ENCODE measurements at places on chromosomes 5 and 9.

DNA sequence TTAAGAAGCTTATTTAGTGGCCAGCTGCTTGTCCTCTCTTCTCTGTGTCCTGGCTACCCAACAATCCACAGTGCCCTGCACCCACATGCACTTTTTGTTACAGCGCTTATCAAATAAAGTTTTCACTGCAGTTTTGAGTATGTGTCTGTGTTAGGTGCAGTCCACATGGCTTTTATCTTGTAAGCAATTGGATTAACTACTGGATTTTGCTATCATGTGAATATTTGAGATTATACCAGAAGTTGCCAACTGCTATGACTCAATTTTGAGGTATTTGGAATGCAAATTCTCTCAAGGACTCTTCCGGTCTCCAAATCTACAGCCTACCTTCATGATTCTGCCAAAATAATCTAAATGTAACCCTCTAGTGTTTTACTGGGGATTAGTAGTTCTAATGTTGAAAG is 690.2 kb downstream of the NR2F1-AS1 start:
- no peak for DNase-seq

GRCh38 chr9:32706725-32707100 is 71.2 kb upstream of the TAF1L start:
- DNase-seq, result no peak

GRCh38 chr5:58439094-58439644 is 20.7 kb downstream of the PLK2 start:
- DNase-seq, result no peak

DNA sequence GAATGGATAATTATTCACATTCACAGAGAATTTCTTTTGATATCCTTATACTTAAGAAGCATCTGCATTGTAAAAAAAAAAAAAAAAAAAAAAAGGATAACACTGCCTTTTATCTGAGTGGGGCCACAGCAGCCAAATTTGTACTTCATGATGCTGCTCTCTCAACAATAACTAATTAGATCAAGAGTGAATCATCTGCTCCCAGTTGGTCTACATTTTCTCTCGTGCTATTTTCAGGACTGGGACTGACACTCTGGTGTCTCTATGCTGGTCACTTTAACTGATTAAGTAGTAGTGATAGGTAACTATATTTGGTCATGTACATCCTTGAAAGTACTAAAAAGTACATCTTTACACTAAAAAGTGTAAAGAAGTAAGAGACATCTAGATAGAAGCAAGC is 90.1 kb downstream of the RFX3 start:
- DNase-seq, result no peak

DNA sequence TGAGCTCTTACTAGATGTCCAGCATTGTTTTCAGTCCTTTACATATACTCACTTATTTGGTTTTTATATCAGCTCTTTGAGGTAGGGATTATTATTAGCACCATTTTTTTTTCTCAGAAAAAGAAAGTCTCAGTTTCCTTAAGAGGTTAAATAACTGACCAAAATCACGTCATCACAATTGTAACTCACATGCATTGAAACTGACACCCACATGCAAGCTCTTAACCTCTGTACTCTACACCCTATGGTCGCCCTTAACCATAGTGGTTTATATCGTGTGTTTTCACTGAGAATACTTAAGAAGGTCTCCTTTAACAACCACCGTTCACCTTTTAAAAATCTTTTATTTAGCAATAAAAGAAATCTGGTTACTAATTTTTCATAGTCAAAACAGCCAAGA is 61.0 kb downstream of the PRDM6 start:
- no peak for DNase-seq

DNA sequence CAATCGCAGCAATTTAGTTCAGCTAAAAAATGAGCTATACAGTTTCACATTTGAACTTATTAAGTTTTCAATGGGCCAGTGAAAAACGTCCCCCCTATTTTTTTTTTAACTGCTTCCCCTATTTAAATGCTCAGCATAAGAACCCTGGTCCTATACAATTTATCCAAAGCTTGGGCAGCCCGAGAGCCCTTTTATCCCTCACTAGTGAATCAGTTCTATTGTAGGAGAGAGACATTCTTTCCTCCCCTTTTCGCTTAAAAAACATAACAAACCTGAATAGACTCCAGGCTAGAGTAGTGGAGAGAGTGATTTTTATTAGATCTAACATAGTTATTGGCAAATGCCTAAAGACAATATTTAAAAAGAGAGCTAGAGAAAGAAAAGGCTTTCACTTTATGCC is 1.4 kb downstream of the LIX1 start:
- no peak for DNase-seq

DNA sequence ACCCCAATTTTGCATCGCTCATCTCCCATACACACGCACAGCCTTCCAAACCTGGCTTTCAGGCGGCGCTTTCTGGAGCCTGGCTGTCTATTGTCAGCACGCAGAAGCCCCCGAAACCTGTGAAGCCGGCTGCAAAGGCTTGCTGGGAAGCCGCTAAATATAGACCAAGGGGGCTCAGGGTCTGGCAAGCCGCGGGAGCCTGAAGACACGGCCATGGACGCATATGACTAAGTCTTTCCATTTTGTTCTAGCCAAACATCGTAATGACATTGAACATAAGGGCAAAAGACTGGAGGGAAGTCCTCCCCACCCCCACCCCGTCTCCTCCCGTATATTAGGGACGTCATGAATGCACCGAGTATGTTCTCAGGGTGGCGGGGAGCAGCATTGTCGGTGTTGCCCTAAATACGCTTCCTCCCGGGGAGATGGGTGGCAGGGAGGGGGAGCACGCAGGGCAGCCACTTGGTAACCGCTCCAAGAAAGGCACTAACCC is 1.1 kb downstream of the CTNND2 start:
- no peak for DNase-seq

- no peak for DNase-seq
Observed at GRCh38 chr5:138725153-138725817, 27.9 kb upstream of the CTNNA1 start.

DNA sequence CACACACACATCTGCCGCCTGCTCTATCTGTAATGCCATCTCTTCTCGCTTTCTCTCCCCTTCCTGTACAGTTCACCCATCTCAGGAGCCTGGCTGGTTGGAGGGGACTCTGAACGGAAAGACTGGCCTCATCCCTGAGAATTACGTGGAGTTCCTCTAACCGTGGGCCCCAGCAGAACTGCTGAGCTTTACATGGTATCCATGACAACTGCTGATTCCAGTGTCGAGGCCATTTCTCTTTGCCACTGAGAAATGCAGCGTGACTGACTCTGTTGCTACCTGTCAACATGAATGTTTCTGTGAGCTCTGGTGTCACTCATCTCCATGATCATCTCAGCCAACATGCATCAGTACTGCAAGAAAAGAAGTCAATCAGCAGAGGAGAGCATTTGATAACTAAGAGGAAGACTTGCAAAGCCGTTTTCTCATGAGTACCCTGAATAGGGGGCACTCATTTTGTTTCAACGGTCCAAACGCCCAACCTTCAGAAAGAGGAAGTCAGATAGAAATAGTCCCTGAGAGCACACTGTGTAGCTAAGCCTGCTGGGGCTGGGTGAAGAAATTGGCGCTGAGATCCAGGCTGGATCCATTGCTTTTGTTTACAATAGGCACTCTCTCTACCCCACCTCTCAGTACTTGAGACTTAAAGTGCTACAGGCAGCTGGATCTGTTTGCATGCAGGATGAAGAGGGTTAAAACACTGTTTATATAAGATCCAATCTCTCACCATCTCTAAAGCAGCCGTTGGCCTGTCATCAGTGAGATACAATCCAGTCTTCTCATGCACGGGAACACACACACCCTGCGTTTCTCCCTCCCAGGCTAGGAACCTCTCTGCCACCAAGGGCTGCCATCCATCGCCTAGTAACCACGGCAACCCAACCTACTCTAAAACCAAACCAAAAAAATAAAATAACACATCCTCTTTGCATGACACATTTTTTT is 180.9 kb downstream of the NR3C1 start:
- peak; percentile 13 for DNase-seq

- peak; percentile 81 for DNase-seq
Observed at GRCh38 chr5:179550511-179551342, at the start of gene RUFY1. Gene RUFY1 (plus strand): TSS chr5:179550554. CDS start chr5:179550570, 16 bp downstream.

DNA sequence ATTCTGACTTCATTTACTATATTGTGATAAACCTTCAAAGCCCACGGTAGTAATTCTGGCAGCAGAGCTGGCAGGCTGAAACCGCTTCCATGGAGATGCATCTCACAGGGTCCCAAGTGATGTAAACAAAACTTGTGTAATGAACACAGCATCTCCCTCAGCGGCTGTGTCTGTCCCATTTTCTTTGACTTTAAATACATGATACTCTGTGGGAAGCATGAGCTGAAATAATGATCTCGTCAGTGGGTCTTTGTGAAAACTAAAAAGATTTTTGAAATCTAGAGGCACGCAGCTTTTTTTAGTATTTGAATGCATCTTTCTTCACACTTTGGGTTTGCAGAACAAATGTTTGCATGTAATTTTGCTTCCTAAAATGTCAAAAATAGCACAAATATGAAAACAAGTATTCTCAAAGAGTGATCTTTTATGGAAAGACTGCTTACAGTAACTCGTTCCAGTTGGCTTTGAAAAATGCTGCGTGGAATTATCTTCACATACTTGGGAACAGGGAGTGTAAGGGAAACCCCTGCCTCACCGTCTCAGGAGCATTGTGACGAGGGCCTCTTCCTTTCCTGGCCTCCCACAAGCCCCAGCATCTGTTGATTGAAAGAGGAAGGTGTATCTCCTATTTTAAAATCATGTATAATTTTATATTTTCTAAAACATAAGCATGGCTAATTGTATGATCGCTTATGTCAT is 18.1 kb upstream of the LPCAT1 start:
- DNase-seq, result no peak

GRCh38 chr9:127898433-127899127 is 823 bp downstream of the ST6GALNAC6 start:
- no peak for DNase-seq

- DNase-seq, result no peak
Observed at GRCh38 chr5:60162441-60162840, 268.9 kb upstream of the PDE4D start.

GRCh38 chr9:84953797-84954705 is 284.5 kb downstream of the NTRK2 start:
- DNase-seq, result no peak

DNA sequence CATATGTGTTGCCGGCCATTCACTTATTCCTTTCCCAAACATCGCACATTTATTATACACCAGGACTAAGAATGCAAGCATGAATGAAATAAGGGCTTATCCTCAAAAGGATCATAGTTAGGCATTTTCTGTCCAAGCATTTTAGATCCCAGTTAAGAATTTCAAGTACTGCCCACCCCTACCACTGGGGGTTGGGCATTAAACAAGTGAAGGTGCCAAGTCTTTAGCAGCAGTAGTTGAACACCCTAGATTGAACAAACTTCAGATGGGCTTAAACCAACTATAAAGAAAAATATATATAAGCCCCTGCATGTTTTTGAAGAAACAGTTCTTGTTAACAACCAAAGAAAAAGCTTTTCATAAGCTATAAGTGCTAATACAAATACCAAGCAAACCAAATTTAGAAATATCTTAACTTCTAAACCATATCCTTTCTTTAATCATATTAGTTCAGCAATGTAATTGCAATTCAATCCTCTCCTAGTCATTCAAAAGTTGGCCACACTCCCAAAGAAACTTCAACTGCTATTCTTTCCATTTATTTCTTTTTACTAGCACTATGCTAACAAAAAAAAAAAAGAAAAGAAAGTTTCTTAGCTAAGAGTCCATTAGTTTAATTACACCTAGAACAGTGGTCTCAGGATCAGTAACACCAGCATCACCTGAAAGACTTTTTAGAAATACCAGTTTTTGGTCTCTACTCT is 149.8 kb downstream of the MLLT3 start:
- DNase-seq, result no peak

GRCh38 chr9:126125577-126125976 is 201.1 kb upstream of the MVB12B start:
- DNase-seq, result no peak

- DNase-seq, result no peak
Observed at GRCh38 chr9:111150181-111150580, 111.9 kb upstream of the LPAR1 start.

DNA sequence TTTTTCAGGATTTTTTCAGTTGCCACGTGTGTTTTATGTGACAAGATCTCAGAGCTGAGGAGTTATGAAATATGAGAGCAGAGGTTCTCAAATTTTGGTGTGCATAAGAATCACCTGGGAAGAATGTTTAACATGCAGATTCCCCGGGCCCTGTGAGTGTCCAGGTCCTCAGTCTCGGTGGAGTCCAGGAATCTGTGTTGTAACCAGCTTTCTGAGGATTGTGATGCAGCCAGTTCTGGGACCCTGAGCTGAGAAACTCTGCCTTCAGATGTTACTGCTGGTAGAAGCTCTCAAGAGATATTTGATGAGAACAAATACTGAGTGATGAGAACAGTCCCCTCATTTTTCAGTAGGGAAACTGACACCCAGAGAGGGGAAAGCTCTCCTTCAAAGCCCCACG is 102.8 kb upstream of the SAP30L start:
- DNase-seq, result no peak

- no peak for DNase-seq
Observed at GRCh38 chr9:127660886-127661741, 45.7 kb upstream of the CFAP157 start.

DNA sequence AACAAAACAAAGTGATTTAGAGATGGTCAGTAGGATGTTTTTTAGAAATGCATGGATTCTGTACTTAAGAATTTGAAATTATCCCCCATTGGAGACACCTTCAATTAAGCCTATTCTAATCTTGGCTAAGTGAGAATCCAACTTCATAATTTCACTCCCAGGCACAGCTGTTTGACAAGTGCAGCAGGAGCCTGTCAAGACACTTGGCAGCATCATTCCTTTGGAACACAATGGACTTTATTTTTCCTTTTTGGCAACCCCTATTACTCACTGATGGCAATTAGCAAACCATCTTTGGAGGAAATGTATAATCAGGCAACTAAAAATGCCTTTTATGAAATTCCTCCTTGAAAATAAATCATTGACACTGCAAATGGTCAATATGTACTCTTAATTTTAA is 194.7 kb downstream of the GLIS3 start:
- no peak for DNase-seq

GRCh38 chr9:78592811-78593210 is 295.9 kb downstream of the PSAT1 start:
- DNase-seq, result no peak

DNA sequence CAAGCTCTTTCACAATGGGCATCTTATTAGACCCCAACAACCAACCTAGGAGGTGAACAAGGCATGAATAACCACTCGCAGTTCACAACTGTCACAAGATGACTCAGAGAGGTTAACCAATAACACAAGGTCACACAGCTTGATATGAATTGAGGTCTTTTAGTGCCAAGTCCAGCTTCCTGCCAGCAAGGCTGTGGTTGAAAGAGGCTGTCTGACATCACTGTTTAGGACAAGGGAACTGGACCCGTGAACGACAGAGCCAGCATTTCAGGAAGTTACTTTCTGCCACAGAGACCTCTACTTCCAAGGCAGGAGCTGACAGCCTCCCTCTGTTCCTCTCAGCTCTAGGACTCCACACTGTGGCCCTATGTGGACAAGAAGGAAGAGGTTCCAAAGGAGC is 53.4 kb upstream of the ALDH1B1 start:
- DNase-seq, result no peak
